ENCODE measurements at places on chromosomes 3 and 15.

DNA sequence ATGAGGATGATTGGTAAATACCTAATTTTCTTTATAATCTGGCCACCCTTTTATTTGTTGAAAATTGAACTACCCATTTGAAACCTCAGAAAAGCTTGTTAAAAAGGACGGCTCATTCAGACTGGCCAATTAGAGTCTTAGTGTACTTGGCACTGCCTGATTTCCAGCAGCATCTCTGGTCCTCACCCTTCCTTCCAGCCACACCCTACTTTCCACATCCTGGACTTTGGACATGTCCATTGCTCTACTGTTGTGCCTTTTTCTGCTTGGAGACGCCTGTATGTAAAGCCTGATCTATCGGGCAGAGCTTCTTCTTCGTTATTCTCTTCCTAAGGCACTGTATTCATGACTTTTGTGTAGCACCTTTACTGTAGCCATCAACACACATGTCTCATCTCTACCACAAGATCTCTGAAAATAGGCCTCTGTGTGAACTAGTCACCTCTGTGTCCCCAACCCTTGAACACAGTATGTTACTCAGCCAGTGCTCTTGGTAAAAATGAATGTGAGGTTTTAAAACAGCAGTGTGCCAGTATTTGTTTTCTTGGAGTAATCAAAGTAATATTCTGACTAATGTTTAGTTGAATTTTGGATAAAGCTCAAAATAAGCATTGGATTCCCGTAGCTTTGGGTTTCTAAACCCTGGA, 6.8 kb downstream of the RBM5 start:
- DNase-seq: no peak

DNA sequence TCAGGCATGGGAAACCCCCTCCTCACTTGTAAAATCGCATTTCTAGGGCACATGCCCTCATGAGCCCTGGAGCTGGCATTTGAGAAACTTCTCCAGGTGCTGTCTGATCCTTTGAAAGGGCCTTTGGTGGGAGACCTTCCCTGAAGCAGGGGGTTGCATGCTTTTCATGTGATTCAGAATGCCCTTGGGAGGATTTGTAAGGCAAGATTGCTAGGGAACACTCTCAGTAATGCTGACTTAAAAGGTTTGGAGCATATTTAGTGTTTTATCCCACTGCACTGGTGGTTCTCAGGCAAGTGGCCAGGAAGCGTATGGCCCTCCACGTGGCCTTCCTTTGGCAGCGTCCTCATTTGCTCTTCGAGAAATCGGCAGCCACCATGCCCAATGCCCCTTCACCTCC, 164.1 kb downstream of the ARRDC4 start:
- DNase-seq: no peak

GRCh38 chr3:44326019-44326418, 12.5 kb upstream of the TCAIM start:
- DNase-seq: no peak

- no peak for DNase-seq
These were observed 334.1 kb downstream of the RBMS3 start for GRCh38 chr3:29614954-29615353.

DNA sequence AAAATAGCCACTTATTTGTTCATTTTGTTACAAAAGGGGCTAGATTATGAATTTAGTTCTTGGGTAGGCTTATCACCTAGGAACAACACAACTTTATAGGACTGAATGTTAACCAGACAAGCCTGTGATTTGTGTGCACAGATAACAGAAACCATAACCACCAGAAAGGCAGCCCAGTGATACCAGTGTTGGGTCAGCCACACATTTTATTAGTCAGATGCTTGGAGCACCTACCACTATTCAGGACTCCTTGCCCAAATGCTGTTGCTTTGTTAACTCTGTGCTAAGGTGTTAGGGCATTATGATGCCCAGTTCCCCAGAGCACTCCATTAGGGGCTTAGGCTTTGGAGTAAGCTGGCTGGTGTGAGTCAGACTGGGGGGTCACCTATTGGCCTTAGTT, 22.5 kb downstream of the PLCL2 start:
- no peak for DNase-seq

Data from CD14-positive monocyte (primary cell).